ENCODE measurements at places on chromosomes 4 and X. TPM values are rescaled to one million over a fixed set of nuclear protein-coding genes. Genes with fewer than 3 reads are reported as not detected.

The CXCL5 gene
- 0.28 TPM for total RNA-seq

DNA sequence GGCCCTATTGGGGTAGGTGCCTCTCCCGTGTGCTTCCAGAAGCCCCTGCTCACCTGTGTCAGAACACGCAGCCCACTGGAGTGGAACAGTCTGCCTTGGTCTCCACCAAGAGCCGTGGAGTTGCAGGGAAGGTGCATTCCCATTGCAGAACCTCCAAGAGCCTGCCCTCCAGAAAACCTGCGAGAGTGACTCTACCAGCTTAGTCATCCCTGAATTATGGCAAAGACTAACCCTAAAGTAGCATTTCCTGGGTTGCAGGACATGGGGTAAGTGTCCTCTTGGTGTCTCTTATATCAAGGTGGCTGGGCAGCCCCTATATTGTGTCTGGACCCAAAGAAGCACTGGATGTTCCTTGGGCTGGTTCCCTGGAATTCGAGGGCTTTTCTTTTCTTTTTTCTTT lies 224.6 kb downstream of the BCOR start:
- H3K4me3 ChIP-seq, result no peak overlapping the region
- no peak for DNase-seq
- H3K27ac ChIP-seq, result no peak overlapping the region
- peaks cover 4% of the 10 kb centered on the region for H3K36me3 ChIP-seq

- H3K36me3 ChIP-seq, result peaks cover 38% of the 10 kb centered on the region
- H3K27ac ChIP-seq, result peak overlapping the region; percentile 98
- DNase-seq, result no peak
- no peaks in the 10 kb centered on the region for H3K27me3 ChIP-seq
- peaks cover 24% of the 10 kb centered on the region for H3K4me1 ChIP-seq
These were observed 557 bp downstream of the PIGG start for GRCh38 chr4:499567-499966.

DNA sequence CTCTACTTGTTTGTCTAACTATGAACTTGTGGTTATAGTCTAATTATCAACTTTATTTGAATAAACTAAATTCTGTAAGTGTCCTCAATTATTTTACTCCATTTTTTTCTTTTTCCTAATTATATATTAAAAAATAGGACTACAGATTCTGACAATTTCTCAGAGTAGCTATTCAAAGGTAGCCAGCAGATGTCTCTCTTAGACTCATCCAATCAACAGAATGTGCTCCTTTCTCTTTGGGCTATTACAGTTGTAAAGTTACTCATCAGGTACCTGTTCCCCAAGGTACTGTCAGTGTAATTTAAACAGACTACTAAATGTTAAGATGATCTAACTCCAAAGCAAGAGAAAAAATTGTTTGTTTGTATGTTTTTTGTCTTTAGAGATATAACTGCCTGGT lies 248.6 kb downstream of the PCDH18 start:
- no peak overlapping the region for H3K27ac ChIP-seq
- no peak for DNase-seq
- no peaks in the 10 kb centered on the region for H3K4me1 ChIP-seq

The PDZD4 gene
- 52.5 TPM for total RNA-seq

GRCh38 chr4:165715989-165716388 lies 157.0 kb upstream of the TLL1 start:
- DNase-seq, result no peak
- no peaks in the 10 kb centered on the region for H3K27me3 ChIP-seq
- H3K4me1 ChIP-seq, result no peaks in the 10 kb centered on the region
- H3K27ac ChIP-seq, result no peak overlapping the region
- H3K36me3 ChIP-seq, result no peaks in the 10 kb centered on the region

GRCh38 chrX:16836371-16836770 lies 33.8 kb downstream of the RBBP7 start:
- no peak overlapping the region for H3K27ac ChIP-seq
- DNase-seq, result peak; percentile 46
- H3K4me3 ChIP-seq, result peak overlapping the region; percentile 21
- H3K36me3 ChIP-seq, result peaks cover 19% of the 10 kb centered on the region
- H3K4me1 ChIP-seq, result peaks cover 12% of the 10 kb centered on the region
- H3K27me3 ChIP-seq, result no peaks in the 10 kb centered on the region

The INTU gene
- 18.5 TPM for total RNA-seq

- H3K27ac ChIP-seq, result no peak overlapping the region
- peaks cover 4% of the 10 kb centered on the region for H3K36me3 ChIP-seq
- no peak overlapping the region for H3K4me3 ChIP-seq
- DNase-seq, result no peak
- H3K4me1 ChIP-seq, result no peaks in the 10 kb centered on the region
These were observed 25.5 kb downstream of the MID2 start for GRCh38 chrX:107851215-107851614.

Measured in neural crest cell (in vitro differentiated cells).